ENCODE measurements at places on chromosomes 5 and 9. TPM values are rescaled to one million over a fixed set of nuclear protein-coding genes. Genes with fewer than 3 reads are reported as not detected.

The QRFP gene
- not detected for total RNA-seq

The PCDHAC2 gene
- 0.33 TPM for total RNA-seq

The ZNF883 gene
- total RNA-seq: 0.65 TPM

The FREM1 gene
- total RNA-seq: not detected

The TOR2A gene
- total RNA-seq: 9.2 TPM

The LMX1B gene
- not detected for total RNA-seq

The FIBCD1 gene
- 0.29 TPM for total RNA-seq

The RAD23B gene
- 116 TPM for total RNA-seq

The ARHGEF37 gene
- total RNA-seq: 16.7 TPM

The CSF1R gene
- total RNA-seq: not detected

The CNTNAP3B gene
- 163 TPM for total RNA-seq

The MAPK9 gene
- total RNA-seq: 23.8 TPM

The PCDHGA3 gene
- total RNA-seq: 0.86 TPM

The GAS1 gene
- 1.5 TPM for total RNA-seq

The LCP2 gene
- not detected for total RNA-seq

The ORM2 gene
- total RNA-seq: not detected

The PCDHA4 gene
- total RNA-seq: 0.10 TPM

The IL9 gene
- not detected for total RNA-seq

The SIMC1 gene
- 7.3 TPM for total RNA-seq

The WDR31 gene
- total RNA-seq: 0.29 TPM

The MYOT gene
- not detected for total RNA-seq

The PCDHA13 gene
- not detected for total RNA-seq

The UIMC1 gene
- 43.3 TPM for total RNA-seq

The EGFLAM gene
- under 0.01 TPM for total RNA-seq

The DNAI1 gene
- not detected for total RNA-seq

The CATSPER3 gene
- total RNA-seq: under 0.01 TPM

The PPP6C gene
- 43.4 TPM for total RNA-seq

The CCL27 gene
- not detected for total RNA-seq

The GCNT1 gene
- total RNA-seq: 3.9 TPM

The ZDHHC11B gene
- total RNA-seq: not detected

The BTNL8 gene
- not detected for total RNA-seq

The SLC45A2 gene
- 0.10 TPM for total RNA-seq

The F12 gene
- total RNA-seq: 0.57 TPM

The C5orf46 gene
- total RNA-seq: not detected

The CRB2 gene
- not detected for total RNA-seq

The MSX2 gene
- not detected for total RNA-seq

The CYLC2 gene
- not detected for total RNA-seq

The SLCO6A1 gene
- not detected for total RNA-seq

The SLC46A2 gene
- not detected for total RNA-seq

The SHC3 gene
- 0.29 TPM for total RNA-seq

The TERT gene
- total RNA-seq: not detected

The KCNMB1 gene
- total RNA-seq: not detected

The SYNPO gene
- total RNA-seq: 37.9 TPM

The PAPPA gene
- 0.38 TPM for total RNA-seq

The EDIL3 gene
- 3.5 TPM for total RNA-seq

The TAF11L12 gene
- not detected for total RNA-seq

The TTC16 gene
- total RNA-seq: not detected

The ADCY2 gene
- total RNA-seq: not detected

The ZBTB34 gene
- 12.8 TPM for total RNA-seq

The FUT7 gene
- total RNA-seq: not detected

The SNCAIP gene
- total RNA-seq: 37.4 TPM

The SIT1 gene
- not detected for total RNA-seq

The DRD1 gene
- total RNA-seq: not detected

The SLC6A7 gene
- not detected for total RNA-seq

The CKS2 gene
- total RNA-seq: 111 TPM

The IFNA13 gene
- not detected for total RNA-seq

The UBE2QL1 gene
- total RNA-seq: not detected
